ENCODE measurements at places on chromosomes 6 and 20.
A peak's percentile ranks its signal among the peaks of the same experiment; 100 is the strongest.

DNA sequence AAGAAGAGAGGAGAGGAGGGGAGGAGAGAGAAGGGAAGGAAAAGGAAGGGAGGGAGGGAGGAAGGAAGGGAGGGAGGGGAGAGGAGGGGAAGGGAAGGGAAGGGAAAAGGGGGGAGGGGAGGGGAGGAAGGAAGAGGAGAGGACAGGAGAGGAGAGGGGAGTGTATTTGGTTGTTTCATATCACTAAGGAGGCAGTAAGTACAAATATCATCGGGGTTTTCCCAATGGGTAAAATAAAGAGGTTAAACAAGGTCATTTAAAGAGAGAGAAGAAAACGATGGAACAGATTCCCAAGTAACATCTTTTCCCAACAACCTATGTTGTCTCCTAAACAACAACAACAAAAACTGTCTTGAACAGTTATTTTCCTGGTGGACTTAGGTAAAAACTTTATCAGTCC, 43.6 kb downstream of the MBOAT1 start:
- H3K4me3 ChIP-seq = no peak overlapping the region
- no peak overlapping the region for H3K27ac ChIP-seq
- H3K27me3 ChIP-seq = no peaks in the 10 kb centered on the region
- peaks cover 4% of the 10 kb centered on the region for H3K36me3 ChIP-seq

GRCh38 chr6:121770943-121771342, 335.5 kb downstream of the GJA1 start:
- no peaks in the 10 kb centered on the region for H3K27me3 ChIP-seq
- DNase-seq = no peak
- no peak overlapping the region for H3K4me3 ChIP-seq
- H3K36me3 ChIP-seq = no peaks in the 10 kb centered on the region
- no peak overlapping the region for H3K27ac ChIP-seq

DNA sequence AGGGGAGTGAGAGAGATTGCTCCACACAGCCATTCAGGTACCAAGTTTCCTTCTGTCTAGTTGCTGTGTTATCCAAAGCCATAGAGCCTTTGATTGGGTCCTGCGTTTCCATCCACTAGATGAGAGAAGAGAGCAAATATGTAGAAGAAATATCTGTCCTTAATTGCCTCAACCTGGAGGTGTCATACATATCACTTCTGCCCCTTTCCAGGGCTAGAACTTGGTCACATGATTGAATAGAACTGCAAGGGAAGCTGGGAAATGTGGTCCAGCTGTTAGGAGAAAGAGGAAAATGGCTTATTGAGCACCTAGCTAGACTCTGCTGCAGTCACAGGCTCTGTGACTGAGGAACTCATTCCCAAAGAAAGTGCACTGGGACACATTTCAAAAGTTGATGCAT, 115.6 kb upstream of the JAG1 start:
- no peaks in the 10 kb centered on the region for H3K27me3 ChIP-seq
- peak overlapping the region; percentile 30 for H3K27ac ChIP-seq
- peaks cover 8% of the 10 kb centered on the region for H3K4me1 ChIP-seq
- no peak overlapping the region for H3K4me3 ChIP-seq
- no peak for DNase-seq
- H3K36me3 ChIP-seq = no peaks in the 10 kb centered on the region

DNA sequence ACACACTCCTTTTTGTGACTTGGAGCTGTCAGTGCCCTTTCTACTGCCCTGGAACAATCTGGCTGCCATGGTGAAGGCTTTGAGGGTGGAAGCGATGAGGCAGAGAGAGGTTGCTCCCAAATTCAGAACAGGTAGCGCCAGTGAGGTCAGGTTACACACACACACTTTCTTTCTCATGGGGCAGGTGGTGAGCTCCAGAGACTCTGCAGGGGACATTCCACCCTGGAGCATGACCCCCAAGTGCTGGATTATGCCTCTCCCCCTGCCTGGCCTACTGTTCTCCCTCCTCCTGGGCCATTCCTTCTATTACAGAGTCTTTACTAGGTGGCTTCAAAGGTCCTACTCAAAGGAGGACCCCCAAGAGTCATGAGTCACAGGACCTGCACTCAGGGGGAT, 98.0 kb downstream of the EYA2 start:
- no peak overlapping the region for H3K27ac ChIP-seq
- H3K4me1 ChIP-seq = peaks cover 22% of the 10 kb centered on the region
- H3K4me3 ChIP-seq = no peak overlapping the region
- no peaks in the 10 kb centered on the region for H3K36me3 ChIP-seq
- no peak for DNase-seq

DNA sequence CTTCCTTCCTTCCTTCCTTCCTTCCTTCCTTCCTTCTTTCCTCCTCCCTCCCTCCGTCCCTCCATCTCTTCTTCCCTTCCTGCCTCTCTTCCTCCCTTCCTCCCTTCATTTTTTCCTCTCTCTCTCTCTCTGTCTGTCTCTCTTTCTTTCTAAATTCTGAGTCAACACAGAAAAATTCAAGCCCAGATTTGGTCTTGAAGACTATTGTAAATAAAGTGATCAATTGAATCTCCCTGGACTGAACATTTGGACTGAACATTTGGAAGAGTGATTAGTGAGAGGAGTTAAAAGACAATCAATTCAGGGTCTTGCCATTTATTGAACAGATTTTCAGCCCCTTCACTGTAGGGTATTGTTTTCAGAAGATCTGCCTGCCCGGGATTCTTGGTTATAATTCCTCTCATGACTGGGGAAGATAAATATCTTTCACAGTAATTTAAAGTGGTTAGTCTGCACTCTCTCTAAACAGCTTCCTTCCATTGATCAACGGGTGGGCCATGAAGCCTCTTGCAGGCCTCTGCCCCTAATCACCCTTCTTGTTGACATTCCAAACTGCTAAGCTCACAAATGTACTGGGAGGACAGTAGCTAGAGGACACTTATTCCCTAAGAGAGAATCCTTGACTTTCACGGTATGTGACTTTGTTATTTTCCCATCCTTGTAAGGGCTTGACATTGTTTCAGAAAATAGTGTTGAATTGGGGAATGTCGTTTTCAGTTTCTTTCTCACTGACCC, 101.7 kb upstream of the BMP2 start:
- no peaks in the 10 kb centered on the region for H3K36me3 ChIP-seq
- H3K4me3 ChIP-seq = no peak overlapping the region
- no peak for DNase-seq
- no peak overlapping the region for H3K27ac ChIP-seq
- no peaks in the 10 kb centered on the region for H3K27me3 ChIP-seq

DNA sequence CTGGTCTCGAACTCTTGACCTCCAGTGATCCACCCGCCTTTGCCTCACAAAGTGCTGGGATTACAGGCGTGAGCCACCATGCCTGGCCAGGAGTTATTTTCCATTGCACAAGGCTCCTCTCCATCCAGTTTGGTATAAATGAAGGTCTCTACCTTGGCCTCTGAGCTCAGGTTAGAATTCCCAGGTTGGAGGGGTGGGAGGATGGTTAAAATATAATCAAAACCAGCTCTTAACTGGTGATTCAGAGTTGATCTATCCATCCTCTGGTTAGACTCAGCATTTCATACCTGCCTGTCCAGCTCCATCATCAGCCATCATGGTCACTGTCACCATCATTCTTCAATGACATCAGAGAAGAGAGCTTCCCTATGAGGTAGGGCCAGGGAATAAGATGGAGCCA, 2.6 kb upstream of the SLC22A7 start:
- H3K36me3 ChIP-seq = no peaks in the 10 kb centered on the region
- DNase-seq = no peak
- peaks cover 13% of the 10 kb centered on the region for H3K27me3 ChIP-seq
- no peak overlapping the region for H3K4me3 ChIP-seq
- H3K4me1 ChIP-seq = no peaks in the 10 kb centered on the region
- no peak overlapping the region for H3K27ac ChIP-seq
